ENCODE measurements at places on chromosomes 13 and 19.

- no peak for DNase-seq
Observed at GRCh38 chr19:8034178-8034525, 18.4 kb upstream of the CCL25 start.

GRCh38 chr13:114229506-114229905, 5.2 kb upstream of the CDC16 start:
- DNase-seq = peak; percentile 39

- DNase-seq = no peak
Observed at GRCh38 chr19:8233370-8233769, 24.2 kb downstream of the CERS4 start.

DNA sequence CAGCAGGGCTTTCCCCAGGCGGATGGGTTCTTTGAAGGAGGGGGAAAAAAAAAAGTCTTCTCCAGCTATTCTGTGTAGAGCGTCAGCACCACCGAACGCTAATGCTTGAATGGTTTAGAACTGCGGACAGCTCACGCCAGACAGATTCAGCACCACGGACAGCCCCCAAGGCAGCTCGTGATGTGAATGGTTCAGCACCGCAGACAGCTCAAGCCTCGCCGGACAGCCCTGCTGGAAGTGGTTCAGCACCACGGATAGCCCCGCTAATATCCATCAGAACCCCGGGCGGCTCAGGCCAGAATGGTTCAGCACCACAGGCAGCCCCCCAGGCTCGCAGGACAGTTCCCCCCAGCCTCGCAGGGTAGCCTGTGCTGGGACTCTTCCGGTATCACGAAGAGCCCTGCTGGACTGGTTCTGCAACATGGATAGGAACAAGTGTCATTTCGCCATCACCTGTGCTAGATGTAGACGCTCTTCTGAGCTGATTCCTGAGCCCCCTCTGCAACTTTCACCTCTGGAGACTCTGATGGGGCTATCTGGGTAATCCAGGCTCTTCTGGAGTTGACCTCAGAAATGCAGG, 4.9 kb upstream of the SMIM17 start:
- peak; percentile 56 for DNase-seq

- DNase-seq = no peak
Observed at GRCh38 chr13:21324803-21325202, 134.3 kb downstream of the ZDHHC20 start.

DNA sequence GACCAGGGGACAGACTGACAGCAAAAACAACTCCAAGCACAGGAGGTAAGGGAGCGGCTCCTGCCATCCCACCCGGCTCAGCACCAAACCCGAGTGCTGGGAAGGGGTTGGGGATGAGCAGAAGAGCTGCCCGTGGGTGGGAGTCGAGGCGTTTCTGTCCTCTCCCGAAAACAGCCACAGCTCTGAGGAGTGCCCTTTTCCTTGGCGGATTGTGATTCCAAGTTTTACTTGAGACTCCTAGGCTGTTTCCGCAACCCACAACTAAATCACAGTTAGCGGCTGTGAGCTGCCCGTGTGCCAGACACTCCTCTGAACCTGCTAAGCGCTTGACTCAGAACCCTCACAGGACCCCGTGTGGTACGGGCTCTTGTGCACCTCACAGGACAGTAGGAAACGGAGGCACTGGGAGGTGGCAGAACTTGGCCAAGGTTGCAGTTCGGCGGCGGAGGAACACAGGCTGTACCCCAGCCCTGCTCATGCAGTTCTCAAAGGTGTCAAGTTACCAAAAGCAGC, 21.4 kb downstream of the CFAP97D2 start:
- peak; percentile 7 for DNase-seq

DNA sequence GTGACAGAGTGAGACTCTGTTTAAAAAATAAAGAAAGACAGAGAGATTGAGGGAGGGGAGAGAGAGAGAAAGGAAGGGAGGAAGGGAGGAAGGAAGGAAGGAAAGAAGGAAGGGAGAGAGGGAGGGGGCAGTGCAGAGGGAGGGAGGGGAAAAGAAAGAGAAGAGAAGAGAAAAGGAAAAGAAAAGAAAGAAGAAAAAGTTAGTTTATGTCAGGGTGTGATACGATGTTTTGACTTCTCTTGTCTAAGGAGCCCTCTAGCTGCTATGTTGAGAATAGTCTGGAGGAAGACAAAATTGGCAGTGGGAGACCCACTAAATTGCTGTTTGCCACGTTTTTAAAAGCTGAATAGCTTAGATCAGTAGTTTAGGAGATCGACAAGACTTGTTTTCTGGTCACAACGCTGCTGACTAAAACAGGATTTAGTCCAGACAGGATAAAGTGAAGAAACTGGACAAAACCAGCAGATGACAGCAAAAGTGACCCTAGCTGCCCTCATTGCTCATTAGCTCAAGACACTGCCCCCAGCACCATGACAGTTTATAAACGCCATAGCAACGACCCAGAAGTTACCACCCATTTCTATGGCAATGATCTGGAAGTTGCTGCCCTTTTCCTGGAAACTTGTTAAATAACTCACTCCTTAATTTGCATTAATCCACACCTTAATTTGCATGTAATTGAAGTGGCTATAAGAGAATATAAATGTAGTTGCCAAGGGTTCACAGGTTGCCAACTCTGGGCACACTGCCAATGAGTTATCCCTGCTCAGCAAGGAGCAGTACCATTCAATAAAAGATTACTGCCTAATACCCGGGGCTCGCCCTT, 11.1 kb downstream of the TEX101 start:
- DNase-seq = no peak

GRCh38 chr19:36196249-36196648, 18.2 kb downstream of the ZNF565 start:
- DNase-seq = peak; percentile 8

GRCh38 chr13:40619479-40619814, 47.0 kb downstream of the FOXO1 start:
- DNase-seq = no peak

DNA sequence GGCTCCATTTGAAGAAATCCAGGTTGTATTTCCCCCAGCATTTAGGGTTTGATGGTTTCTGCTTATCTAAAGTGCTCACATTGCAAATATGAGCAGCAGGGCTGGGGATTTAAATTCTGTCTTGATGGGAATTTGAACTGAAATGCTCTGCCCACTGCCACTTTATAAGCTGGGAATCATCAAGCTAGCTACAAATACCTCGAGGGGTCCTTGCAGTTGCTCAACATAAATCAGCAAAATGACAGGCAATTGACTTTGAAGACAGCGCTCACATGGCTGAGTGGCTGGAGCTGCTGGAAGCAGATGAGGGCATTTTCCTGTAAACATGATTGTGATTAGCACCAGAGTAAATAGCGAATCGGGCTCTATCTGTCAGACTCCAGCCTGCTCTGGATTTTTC, 39.4 kb upstream of the MEDAG start:
- no peak for DNase-seq

DNA sequence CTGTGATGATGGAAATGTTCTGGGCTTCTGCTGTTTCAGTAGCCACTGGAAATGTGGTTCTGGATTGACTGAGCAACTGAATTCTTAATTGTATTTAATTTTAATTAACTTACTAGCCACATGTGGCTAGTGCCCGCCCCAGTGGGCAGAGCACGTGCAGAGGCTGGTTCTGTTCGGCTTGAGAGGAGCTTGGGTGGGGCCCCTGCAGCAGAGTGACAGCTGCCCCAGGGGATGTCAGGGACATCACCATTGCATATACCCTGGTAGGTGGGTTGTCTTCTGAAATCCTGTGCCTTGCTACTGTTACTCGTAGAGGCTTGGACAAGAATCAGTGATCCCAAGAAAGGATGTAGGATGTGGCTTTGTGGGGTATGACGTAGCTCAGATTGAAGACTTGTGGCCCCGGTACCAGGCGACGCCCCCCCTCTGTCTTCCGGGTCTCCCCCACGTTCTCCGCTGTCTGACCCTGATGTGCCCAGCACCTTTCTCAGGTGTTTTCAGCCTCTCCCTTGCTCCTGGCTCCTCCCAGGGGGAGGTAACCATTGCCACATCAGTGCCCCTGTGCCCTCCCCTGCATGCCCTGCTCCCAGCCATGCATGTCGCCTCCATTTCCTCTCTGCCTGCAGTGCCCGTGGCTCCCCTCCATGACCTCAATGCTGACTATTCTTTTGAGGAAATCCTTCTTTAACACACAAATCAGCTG, 102.6 kb upstream of the RNF113B start:
- DNase-seq = no peak

DNA sequence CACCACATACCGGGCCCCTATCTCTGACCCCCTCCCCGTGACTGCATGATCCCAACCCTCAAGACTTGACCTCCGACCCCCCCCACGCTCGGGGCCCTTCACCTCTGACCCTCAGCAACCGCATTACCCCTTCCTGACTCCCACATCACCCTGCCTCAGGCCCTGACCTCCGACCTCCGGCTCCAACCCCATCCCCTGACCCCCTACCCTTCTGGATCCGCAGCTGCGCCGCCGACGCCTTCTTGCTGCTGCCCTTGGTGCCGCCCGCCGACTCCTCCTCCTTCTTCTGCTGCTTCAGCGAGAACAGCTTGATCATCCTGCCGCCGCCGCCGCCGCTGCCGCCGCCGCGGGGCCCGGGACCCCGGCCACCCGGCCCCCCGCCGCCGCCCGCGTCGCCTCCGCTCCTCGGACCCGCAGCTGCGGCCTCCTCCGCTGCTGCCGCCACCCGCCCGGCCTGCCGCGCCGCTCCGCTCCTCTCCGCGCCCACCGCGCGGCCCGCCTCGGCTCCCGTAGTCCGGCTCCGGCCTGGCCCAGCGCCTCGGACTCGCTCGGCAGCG, at the start of gene UBE2M:
TSS of gene UBE2M (minus strand) at position 546 of the 557 bp plus-strand sequence. CDS start at position 316, 230 bp downstream.
- peak; percentile 28 for DNase-seq

GRCh38 chr13:109691689-109692088, 94.7 kb downstream of the IRS2 start:
- no peak for DNase-seq

DNA sequence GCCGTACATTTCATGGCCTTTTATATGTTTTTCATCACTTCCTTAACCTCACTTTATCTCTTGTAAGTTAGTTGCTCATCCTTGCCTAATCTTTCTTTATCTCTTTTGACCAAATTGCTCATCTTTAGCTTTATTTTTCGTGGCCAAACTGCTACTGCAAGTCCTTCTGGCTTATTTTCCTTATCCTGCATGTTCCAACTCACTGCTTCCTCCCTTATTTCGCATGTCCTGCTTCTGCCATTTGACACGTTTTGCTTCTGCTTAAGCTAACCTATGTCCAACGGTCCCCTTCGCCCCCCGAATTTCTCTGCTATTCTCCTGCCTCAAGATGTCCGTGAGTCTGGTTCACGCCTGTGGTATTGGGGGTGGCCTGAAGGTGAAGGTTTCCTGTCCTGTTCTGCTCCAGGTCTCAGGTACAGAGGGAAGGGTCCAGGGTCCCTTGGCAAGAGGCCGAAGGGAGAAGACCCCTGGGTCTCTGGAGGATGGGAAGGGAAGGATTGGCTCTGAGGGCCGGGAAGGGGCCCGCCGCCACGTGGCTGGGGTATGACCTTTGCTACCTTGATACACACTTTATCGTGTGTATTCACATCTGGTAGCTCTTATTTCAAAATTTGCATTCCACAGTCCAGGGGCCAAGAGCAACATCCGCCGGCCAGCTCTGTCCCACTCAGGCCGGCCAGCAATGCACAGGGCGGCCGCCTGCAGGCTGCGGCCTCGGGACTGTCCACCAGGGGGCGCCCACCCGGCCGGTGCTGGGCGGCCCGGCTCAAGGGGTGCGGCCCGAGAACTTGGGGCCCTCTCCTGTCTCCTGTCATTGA, 2.9 kb upstream of the C19orf85 start:
- DNase-seq = peak; percentile 37

GRCh38 chr13:109387471-109387870, 398.9 kb downstream of the IRS2 start:
- no peak for DNase-seq

DNA sequence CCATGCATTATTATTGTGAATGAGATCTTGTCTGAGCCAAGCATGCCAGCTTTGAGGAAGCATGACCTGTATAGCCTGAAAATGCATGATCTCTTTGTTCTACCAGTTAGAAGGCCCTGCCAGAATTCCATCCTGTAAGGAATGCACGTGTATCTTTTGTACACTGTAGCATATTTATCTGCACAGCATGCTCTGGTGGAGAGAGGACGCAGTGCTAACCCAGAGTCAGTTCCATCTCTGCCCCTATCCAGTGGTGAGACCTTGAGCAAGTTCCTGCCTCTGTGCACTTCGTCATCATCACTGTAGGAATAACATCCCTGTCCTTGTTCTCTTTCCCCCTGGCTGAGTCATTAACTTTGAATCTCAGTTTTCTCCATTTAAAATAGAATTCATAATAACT, 233.8 kb downstream of the SLC7A1 start:
- no peak for DNase-seq

DNA sequence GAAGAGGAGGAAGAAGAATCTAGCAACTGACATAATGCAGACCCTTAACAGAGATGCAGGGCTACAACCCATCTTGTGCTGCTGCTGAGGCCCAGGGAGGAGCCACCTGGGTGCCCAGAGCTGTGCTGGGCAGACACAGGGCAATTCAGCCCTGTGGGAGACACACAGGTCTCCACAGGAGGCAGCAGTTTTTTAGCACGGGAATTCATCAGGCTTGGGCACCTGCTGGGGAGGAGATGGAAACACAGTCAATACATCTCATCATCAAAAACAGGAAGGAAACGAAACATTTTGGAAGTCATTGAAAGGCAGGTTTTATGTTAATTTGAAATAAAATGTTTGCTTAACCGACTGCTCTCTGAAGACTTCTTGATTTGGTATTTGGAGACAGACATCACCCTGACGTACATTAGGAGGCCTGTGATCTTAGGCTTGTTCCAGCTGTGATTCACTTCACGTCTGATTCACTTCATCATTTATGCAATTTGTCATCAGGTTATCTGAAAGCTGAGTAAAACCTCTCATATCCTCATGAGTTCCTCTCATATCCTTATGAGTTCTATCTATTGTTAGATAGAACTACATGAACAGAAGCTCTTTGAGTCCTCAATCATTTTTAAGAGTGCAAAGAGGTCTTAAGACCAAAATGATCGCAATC, 77.4 kb downstream of the CYSLTR2 start:
- DNase-seq = peak; percentile 50

DNA sequence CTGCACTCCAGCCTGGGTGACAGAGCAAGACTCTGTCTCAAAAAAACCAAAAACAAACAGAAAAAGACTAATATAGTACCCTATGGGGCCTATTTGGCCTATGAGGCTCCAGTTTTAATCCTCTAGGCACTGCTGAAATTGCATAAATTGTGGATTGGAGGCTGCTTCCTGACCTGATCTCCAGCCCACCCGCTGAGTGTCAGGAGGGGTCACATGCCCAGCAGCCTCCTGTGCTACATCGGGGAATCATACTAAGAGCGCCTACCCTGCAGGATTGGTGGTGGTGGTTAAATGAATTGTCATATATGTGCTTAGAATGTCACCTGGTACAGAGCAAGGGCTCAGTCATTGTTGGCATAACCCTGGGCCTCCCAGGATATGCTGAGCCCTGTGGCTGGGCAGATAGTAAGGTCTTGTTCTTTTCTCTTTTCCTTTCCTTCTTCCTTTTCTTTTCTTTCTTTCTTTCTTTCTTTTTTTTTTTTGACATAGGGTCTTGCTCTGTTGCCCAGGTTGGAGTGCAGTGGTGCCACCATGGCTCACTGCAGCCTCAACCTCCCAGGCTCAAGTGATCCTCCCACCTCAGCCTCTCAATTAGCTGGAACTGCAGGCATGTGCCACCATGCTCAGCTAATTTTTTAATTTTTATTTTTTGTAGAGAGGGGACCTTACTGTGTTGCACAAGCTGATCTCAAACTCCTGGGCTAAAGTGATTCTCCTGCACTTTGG, 31.3 kb downstream of the LTBP4 start:
- DNase-seq = no peak

GRCh38 chr13:95140502-95140901, 160.7 kb downstream of the ABCC4 start:
- no peak for DNase-seq
